ENCODE measurements at places on chromosomes 3 and 15. TPM values are rescaled to one million over a fixed set of nuclear protein-coding genes. Genes with fewer than 3 reads are reported as not detected.

DNA sequence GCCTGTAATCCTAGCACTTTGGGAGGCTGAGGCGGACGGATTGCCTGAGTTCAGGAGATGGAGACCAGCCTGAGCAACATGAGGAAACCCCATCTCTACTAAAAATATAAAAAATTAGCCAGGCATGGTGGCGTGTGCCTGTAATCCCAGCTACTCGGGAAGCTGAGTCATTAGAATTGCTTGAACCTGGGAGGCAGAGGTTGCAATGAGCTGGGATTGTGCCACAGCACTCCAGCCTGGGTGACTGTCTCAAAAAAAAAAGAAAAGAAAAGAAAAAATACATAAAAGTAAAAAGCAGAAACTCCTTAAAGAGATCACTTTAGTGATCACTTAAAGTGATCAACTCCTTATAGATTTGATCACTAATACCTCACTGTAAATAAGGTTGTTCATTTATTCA, 78.0 kb downstream of the GMPS start:
- peak; percentile 8 for DNase-seq

DNA sequence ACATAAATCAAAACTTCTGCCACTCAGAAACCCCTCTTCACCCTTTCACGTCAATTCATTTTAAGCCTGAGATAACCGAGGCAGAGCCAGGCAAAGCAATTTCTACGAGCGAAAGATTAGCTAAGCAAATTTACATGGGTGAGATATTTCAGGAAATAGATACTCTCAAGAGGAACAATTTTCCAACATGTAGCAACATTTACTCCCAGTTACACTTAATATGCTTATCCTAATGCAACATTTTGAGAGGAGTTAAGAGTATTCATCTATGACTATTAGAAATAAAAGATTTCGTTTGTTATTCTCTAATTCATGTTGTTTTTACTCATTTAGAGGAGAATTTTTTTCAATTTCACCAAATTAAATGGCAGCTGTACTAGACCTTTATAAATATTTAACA, 837 bp downstream of the TMC3 start:
- no peak for DNase-seq

DNA sequence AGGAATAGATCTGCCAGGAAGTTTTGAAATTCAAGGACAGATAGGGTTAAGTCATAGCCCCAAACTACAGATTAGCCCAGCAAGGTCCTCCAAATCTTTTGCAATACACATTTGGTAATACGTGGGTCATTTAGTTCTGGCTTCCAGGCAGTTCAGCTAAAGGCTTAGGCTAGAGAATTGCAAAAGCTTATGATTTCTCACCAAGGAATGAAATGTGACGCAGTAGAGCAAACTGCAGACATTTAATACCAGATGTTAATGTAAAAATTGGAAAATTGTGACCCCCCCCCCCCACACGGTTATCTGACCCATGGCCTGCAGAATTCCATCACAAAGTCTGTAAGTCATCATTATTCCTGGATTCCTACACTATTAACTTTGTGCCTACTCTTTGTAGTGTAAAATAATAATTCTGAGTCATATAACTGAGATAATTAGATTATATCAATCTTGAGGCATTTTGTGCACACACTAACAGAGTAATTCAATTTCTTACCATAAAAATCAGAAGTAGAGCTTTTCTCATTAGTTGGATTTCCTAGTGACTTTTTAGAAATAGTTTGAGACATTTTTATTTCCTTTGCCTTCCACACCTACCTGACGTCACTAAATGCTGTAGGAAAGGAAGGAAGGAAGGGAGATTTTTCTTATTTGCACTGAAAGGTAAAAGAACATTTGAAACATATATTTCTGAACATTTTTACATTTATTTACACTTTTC, 235.2 kb downstream of the DTWD1 start:
- peak; percentile 74 for DNase-seq

- DNase-seq: peak; percentile 86
These were observed 539 bp upstream of the LAMB2 start for GRCh38 chr3:49133226-49133951.

DNA sequence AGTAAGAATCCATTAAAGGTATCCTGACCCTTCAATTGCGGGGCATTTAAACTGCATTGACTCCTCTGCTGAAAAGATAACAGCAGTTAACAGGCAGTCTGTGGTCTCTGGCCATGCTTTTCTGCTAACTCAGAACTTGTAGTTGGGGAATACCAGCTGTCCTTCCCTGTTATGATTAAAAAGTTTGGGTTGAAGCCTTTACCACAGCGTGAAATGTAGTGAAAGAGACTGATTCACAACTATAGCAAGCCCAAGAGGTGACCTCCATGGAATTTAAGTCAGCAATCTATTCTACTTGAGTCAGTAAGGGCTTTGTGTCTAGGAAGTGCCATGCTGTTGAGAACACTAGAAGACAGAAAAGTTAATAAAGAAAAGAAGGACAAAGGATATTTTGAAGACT, 1037.3 kb downstream of the SI start:
- no peak for DNase-seq

DNA sequence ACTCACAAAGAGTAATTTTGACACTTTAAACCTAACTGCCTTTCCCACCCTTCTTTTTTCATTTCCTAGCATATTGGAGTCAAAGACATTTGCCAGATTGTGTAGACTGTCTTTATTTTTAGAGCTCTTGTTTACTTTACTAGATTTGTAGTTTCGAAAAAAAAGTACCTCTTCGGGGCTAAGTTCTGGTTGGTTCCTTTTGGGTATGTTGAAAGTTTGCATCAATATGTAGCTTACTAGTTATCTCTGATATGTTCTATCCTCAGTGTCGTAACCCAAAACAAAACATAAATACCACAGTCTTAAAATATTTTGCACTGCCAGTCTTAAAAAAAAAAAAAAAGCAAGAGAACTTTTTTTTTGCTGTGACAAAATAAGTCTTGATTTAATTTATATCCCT, 52.2 kb downstream of the REC114 start:
- DNase-seq: no peak

Gene ESYT3
- total RNA-seq: 1.0 TPM

DNA sequence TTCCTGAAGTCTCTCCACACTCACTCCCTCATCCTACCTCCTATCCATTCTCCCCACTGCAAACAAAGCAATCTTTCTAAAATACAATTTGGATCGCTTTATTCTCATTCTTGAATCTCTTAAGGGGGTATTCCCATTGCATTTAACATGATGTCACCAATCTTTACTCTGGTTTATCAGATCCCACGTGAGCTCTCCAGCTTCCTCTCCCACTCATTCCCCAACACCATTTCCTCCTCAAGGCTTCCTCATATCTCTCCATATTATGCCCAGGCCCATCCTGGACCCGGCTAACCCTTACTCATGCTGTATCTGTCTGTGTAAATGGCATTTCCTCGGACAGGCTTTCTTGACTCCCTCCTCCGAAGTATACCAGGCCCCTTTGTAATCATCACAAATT, 165.0 kb downstream of the CD47 start:
- DNase-seq: no peak

DNA sequence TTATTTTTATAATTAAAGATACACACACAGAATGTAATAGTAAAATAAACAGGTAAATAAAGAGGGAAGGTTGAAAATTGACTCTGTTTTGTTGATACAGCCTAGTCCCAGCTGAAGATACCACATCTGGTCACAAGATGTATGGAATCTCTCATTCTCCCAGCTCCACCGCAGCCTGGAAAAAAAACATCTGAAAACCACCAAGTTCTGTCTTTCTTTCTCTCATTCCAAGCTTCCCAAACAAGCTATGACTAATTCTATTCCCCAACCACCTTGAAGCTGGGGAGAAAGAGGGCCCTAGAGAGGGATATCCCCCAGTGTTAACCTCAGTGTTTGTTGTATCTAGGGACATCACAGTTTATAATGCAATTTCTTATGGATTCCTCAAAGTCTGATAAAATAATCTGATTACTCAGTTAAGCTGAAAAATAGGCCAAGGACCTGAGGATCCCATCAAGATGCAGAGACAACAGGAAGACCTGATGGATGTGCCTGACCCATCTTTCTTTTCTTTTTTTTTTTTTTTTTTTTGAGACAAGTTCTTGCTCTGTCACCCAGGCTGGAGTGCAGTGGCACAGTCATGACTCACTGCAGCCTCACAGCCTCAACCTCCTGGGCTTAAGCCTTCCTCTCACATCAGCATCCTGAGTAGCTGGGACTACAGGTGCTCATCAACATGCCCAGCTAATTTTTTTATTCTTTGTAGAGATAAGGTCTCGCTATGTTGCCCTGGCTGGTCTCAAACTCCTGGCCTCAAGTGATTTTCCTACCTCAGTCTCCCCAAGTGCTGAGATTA, 38.1 kb downstream of the SRGAP3 start:
- peak; percentile 31 for DNase-seq

DNA sequence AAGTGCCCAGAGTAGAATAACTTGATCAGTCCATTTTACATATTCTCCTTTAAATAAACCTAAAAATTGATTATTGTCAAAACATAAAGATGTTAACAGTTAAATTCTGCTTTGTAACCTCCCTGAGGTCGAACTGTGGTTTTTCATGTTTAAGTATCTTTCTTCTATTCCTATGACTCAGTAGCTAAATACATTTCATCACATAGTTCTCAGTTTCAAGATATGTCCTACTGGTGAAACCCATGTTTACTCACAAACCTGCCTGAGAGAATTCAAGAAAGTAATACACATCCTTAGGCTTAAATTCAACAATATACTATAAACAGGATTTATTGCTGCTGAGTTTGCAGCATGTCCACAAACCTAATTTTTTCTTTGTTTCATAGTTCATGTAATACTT, 692.9 kb downstream of the ZPLD1 start:
- DNase-seq: no peak

Gene ZNF774
- 0.75 TPM for total RNA-seq

GRCh38 chr3:101865751-101866509, 16.6 kb downstream of the NFKBIZ start:
- peak; percentile 8 for DNase-seq

Gene NOX5
- 0.46 TPM for total RNA-seq

- no peak for DNase-seq
These were observed 7.4 kb upstream of the TBC1D5 start for GRCh38 chr3:17749705-17750293.

GRCh38 chr3:174335324-174335723, 523.8 kb upstream of the NAALADL2 start:
- DNase-seq: no peak

- DNase-seq: no peak
These were observed 41.4 kb downstream of the PGPEP1L start for GRCh38 chr15:98966091-98966787.

Gene BNC1
- total RNA-seq: 13.8 TPM

DNA sequence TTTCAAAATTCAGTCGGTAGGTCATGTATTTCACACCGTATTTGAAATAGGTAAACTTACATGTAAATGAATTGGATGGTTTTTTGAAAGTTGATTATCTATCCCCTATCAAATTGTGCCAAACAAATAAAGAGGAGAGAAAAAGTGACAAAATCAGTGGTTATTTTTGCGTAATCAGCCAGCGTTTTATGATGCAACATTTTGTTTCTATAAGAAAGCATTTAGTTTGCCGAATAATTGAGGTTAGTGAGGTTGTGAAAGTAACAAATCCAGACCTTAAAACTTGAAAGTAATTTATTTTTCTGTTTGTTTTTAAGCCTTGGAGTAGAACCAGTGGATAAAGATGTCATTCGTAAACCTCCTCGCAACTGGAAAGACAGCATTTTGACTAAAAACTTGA, 29.3 kb downstream of the ASTE1 start:
- no peak for DNase-seq

- no peak for DNase-seq
These were observed 311.3 kb downstream of the UACA start for GRCh38 chr15:70451821-70452653.

Gene C3orf70
- total RNA-seq: 0.06 TPM

Gene RNF13
- total RNA-seq: 25.4 TPM

Gene NUP210
- not detected for total RNA-seq

GRCh38 chr3:172701751-172702150, 9.1 kb downstream of the NCEH1 start:
- no peak for DNase-seq

Gene DPH6
- 9.7 TPM for total RNA-seq

GRCh38 chr3:197749315-197749600, 425 bp upstream of the FYTTD1 start:
- no peak for DNase-seq

Gene SKOR1
- not detected for total RNA-seq

Gene SCG5
- 1.2 TPM for total RNA-seq

GRCh38 chr15:45732662-45733061, 97.8 kb downstream of the SQOR start:
- no peak for DNase-seq

Gene ANKUB1
- total RNA-seq: not detected

Gene RBP2
- total RNA-seq: not detected

DNA sequence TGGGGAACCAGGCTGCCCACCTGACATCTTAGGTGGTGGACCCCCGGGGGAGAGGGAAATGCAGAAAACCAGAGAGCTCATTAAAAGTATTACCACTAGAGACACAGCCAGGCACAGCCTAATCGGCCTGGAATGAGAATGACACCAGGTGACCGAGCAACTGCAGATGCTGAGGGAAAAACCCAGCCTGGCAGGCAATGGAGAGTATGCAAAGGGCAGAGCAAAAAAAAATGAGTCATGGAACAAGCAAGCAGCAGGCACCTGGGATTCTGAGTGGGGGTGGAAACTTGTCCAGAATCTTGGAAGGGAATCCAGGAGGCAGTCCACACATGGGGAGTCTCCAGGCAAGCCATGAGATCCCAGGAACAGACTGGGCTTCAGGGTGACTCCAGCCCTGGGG, 183.7 kb upstream of the LRRN1 start:
- DNase-seq: no peak

- DNase-seq: no peak
These were observed 31.6 kb downstream of the CBLB start for GRCh38 chr3:105837143-105837740.

GRCh38 chr3:118628704-118629341, 405.8 kb downstream of the IGSF11 start:
- peak; percentile 1 for DNase-seq

Gene IL20RB
- total RNA-seq: 0.57 TPM

- no peak for DNase-seq
These were observed 170.6 kb upstream of the EPHA3 start for GRCh38 chr3:88936831-88937230.

DNA sequence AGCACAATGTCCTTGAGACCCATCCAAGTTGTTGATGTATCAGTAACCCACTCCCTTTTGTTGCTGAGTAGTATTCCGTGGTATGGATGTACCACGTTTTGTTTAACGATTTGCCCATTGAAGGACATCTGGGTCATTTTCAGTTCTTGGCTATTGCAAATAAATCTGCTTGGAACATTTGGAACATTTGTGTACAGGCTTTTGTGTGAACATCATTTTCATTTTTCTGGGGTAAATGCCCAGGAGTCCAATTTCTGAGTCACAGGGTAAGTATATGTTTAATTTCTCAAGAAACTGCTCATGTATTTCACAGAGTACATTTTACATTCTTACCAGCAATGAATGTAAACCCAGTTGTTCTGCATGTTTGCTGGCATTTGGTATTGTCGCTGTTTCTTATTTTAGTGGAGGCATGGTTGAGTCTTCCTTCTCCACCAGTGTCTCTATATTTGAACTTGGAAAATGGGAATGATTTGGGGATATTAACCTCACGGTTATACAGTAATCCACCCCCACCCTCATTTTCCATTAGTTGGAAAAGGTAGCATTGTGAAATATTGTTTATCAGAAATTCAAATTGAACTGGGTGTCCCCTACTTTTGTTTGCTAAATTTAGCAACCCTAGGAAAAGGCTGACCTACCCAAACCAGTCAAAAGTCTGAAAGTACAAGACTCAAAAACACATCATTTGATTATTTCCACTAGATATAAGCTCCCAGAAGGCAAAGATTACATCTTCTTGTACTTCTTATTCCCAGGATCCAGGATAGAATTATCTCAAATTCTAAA, 30.8 kb downstream of the POMGNT2 start:
- DNase-seq: no peak
